ENCODE measurements at places on chromosomes 2 and 18. TPM values are rescaled to one million over a fixed set of nuclear protein-coding genes. Genes with fewer than 3 reads are reported as not detected.
A peak's percentile ranks its signal among the peaks of the same experiment; 100 is the strongest.

Gene EFHD1
- total RNA-seq = 3.4 TPM

Gene UXS1
- total RNA-seq = 34.4 TPM

Gene CD207
- not detected for total RNA-seq

Gene SIX3
- not detected for total RNA-seq

Gene RUFY4
- total RNA-seq = not detected

Gene G6PC2
- not detected for total RNA-seq

Gene DOK1
- total RNA-seq = 20.9 TPM

DNA sequence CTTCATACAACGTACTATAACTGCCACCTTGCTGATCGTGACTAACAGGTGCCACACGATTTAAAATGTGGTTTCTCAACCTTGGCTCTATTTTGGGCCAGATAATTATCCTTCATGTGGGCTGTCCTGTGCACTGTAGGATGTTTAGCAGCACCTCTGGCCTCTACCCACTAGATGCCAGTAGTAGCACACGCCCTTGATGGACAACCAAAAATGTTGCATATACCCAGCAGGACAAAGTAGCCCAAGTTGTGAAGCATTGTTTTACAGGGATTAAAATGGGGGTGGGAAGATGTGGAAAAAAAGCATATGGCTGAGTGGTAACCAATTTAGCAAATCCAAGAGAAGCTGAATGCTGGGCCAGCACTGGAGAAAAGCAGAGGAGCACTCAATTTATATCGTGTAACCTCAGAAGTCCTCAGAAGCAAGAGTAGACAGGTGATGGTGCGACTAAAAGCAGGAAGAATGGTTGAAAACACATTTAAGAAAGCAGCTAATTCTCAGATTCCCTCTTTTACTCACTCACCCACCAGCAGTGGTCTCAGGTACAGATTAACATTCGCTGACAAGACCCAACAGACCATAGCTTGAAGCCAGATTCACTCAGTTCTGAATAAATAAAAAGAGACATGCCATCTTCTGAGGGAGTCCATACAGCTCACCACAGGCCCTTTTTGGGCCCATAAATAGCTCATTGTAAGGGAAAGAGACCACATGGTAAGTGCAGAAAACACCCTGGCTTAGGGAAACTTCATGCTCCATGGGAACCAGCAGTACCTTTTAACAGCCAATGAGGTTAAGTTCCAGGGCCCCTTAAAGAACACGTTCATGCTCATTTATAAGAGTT, 50.6 kb downstream of the RAPH1 start:
- H3K4me3 ChIP-seq = no peak overlapping the region
- peak; percentile 33 for DNase-seq
- H3K36me3 ChIP-seq = no peaks in the 10 kb centered on the region
- H3K27ac ChIP-seq = no peak overlapping the region
- no peaks in the 10 kb centered on the region for H3K27me3 ChIP-seq

DNA sequence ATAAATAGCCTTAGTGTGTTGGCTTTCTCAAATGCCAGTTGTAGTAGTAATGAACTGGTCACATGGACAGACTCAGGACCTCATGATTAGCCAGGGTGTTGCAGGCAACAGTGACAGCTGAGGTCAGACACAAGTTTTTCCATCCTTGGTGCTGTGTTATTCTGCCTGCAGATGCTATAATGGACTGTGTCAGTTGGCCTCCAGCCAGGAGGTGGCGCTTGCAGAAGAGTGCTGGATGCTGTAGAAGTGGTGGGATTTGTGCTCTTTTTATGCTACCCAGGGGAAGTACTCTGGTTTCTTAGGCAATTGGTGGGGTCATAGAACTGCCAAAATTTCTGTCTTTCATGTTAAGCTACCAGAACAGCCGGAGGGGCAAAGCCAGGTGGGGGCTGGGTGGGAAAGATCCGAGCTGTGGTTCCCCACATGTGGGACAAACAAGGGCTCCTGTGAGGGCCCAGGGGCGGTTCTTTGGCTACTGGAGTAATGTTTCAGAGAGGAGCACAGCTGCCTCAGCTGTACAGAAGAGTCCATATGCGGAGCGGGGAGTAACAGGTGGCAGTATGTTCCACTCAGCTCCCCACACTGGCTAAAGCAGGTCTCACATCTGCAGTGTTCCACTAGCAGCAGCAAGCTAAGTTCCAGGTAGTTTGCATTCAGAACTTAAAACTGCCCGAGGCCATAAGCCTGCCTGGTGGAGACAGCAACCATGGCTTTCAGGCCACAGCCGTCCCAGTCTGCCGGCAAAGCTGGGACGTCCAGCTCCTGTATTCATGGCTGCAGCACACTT, 104.4 kb downstream of the GULP1 start:
- H3K4me1 ChIP-seq = no peaks in the 10 kb centered on the region
- H3K4me3 ChIP-seq = no peak overlapping the region
- DNase-seq = no peak
- H3K27me3 ChIP-seq = no peaks in the 10 kb centered on the region
- no peaks in the 10 kb centered on the region for H3K36me3 ChIP-seq

DNA sequence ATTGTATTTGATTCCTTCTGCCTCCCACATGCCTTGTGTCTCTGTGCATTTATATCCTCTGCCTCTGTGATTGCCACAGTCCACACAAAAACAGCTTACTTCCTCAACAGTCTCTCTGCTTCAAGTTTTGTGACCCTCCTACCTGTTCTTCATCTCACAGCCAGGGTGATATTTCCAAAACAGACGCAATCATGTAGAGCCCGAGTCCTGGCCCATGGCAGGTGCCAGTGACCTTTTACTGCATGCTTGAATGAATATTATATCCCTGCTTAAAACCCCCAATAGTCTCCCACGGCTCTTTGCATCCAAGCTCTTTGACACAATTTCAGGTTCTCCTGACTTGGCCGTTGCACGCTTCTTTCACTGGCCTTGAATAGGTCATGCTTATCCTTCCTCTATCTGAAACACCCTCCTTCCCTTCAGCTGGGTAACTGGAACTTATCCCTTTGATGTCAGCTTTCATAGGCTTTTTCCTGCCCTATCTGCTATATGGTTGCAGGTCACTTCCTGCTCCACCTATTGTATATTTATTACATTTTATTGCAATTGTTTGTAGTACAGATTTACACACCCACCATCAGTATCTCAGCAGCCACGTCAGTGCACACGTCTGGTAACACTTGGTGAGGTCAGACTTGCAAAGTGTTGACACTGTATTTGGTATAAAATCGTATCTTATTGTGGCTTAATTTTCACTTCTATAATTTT, 29.7 kb upstream of the IL1B start:
- no peaks in the 10 kb centered on the region for H3K36me3 ChIP-seq
- DNase-seq = peak; percentile 41
- H3K4me3 ChIP-seq = no peak overlapping the region
- peaks cover 10% of the 10 kb centered on the region for H3K4me1 ChIP-seq
- H3K27me3 ChIP-seq = no peaks in the 10 kb centered on the region
- H3K27ac ChIP-seq = no peak overlapping the region

DNA sequence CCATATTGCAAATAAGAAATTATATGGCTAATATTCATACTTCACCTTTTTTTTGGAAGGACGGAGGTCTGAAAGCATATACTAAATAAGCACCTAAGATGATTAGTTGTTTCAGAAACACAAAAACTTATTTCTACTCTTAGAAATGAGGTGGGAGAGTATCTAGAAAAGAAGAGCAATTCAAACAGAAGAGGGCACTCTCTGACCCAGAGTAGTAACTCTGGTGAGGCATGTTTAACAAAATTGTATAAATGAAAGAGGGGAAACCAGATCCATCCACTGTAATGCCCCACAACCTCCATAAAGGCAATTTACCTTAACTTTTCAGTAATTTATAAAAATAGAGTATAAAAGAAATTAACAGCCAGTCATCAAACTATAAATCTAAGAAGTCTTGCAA, 669.6 kb upstream of the VRK2 start:
- H3K36me3 ChIP-seq = no peaks in the 10 kb centered on the region
- H3K4me3 ChIP-seq = no peak overlapping the region
- H3K27me3 ChIP-seq = no peaks in the 10 kb centered on the region
- no peaks in the 10 kb centered on the region for H3K4me1 ChIP-seq

- H3K27me3 ChIP-seq = no peaks in the 10 kb centered on the region
- no peak for DNase-seq
- no peaks in the 10 kb centered on the region for H3K4me1 ChIP-seq
- H3K4me3 ChIP-seq = no peak overlapping the region
Measured at GRCh38 chr2:119112230-119112629, 46.3 kb downstream of the C1QL2 start.

DNA sequence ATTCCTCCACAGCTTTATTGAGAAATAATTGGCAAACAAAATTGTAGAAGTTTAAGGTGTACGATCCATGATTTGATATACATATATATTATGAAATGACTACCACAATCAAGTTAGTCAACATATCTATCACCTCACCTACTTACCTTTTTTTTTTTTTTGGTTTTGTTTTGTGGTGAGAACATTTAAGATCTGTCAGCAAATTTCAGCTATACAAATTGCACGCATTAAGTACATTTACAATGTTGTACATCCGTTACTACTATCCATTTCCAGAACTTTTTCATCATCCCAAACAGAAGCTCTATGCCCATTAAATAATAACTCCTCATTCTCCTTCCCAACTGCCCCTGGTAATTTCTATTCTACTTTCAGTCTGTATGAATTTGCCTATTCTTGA, 37.4 kb upstream of the ADCYAP1 start:
- H3K27me3 ChIP-seq = no peaks in the 10 kb centered on the region
- H3K4me1 ChIP-seq = no peaks in the 10 kb centered on the region
- H3K4me3 ChIP-seq = no peak overlapping the region

GRCh38 chr18:23683155-23683554, 6.1 kb upstream of the LAMA3 start:
- no peak for DNase-seq
- no peak overlapping the region for H3K4me3 ChIP-seq
- no peak overlapping the region for H3K27ac ChIP-seq
- H3K36me3 ChIP-seq = no peaks in the 10 kb centered on the region
- H3K27me3 ChIP-seq = peaks cover 3% of the 10 kb centered on the region
- no peaks in the 10 kb centered on the region for H3K4me1 ChIP-seq

GRCh38 chr2:217919781-217920351, 82.9 kb downstream of the TNS1 start:
- H3K27ac ChIP-seq = peak overlapping the region; percentile 49
- no peak for DNase-seq
- H3K36me3 ChIP-seq = no peaks in the 10 kb centered on the region
- peaks cover 6% of the 10 kb centered on the region for H3K4me1 ChIP-seq
- H3K27me3 ChIP-seq = no peaks in the 10 kb centered on the region
- H3K4me3 ChIP-seq = no peak overlapping the region

DNA sequence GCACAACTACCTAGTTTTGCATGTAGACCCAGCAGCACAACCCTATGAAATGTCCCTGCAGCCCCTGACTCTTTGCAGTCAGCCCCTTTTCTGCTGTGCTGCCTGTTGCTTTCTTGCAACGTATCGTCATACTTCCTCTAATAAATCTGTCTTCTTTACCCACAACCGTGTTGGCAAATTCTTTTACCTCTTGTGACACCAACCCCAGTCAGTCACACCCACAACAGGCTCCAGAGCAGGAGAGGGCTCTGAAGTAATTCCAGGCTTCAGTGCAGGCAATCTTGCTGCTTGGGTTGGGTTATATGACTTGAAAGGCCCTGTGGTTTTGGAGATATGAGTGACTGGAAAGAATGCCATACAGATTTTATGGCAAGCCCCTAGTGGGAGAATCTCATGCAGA, 79.1 kb upstream of the KCNH7 start:
- H3K27me3 ChIP-seq = no peaks in the 10 kb centered on the region
- no peaks in the 10 kb centered on the region for H3K4me1 ChIP-seq
- no peaks in the 10 kb centered on the region for H3K36me3 ChIP-seq
- H3K4me3 ChIP-seq = no peak overlapping the region

DNA sequence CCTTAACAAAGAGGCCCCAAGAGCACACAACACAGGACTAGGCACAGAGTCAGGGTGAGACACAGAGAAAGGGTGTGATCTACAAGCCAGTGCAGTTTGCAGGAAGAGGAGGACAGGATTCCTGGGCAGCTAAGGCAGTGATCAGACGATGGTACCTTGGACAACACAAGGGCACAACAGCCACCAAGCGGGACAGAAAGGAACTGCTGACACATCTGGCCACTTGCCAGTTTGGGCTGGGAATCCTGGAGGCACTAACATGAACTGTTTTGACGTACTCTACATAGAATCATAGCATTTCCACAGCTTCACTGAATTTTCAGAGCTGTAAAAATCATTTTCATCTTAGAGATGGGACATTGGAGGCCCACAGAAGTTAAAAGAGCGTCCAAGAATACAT, 221.5 kb upstream of the SLC35G4 start:
- no peak overlapping the region for H3K27ac ChIP-seq
- H3K4me3 ChIP-seq = no peak overlapping the region
- DNase-seq = no peak
- H3K4me1 ChIP-seq = no peaks in the 10 kb centered on the region
- no peaks in the 10 kb centered on the region for H3K36me3 ChIP-seq
- H3K27me3 ChIP-seq = no peaks in the 10 kb centered on the region

- no peaks in the 10 kb centered on the region for H3K36me3 ChIP-seq
- no peaks in the 10 kb centered on the region for H3K4me1 ChIP-seq
- H3K27me3 ChIP-seq = no peaks in the 10 kb centered on the region
- no peak for DNase-seq
- no peak overlapping the region for H3K4me3 ChIP-seq
- H3K27ac ChIP-seq = no peak overlapping the region
Measured at GRCh38 chr2:74252862-74253261, 54.4 kb downstream of the MTHFD2 start.

DNA sequence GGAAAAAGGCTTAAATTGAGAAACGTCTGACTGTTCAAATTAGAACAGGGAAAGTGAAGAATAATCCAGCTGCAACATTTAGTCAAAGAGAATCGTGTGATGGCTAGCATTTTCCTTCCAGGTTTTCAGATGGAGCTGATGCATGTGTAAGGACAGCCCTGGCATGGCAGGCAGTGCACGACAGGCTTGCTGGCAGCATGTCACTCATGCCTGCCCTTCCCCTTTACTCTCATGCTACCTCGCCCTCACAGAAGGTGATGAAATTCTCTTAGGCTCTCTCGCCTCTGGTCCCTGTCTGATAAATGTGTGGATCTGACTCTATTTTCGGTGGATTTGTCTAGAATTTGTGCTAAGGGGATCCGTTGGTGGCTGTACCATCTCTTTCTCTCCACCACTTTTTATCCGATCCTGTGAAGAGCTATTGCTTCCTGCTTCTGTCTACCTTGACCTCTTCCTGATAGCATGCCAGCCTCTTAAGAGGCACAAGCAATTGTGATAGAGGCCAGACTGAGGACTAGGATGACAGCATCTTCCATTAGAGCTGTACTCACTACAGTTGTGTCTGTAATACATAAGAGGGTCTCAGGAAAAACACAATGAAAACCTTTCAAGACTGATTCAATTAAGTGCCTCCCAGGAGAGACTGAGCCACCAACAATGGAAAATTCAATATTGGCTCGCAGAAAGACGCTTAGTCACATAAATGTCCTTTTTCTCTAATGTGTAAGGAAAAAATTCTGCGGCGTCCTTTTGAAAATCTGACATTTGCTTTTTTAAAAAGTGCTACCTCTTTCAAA, 65.6 kb upstream of the NOSTRIN start:
- H3K27ac ChIP-seq = no peak overlapping the region
- H3K36me3 ChIP-seq = no peaks in the 10 kb centered on the region
- no peaks in the 10 kb centered on the region for H3K27me3 ChIP-seq
- H3K4me3 ChIP-seq = no peak overlapping the region
- no peaks in the 10 kb centered on the region for H3K4me1 ChIP-seq
- DNase-seq = no peak

- H3K27me3 ChIP-seq = no peaks in the 10 kb centered on the region
- no peak for DNase-seq
- no peaks in the 10 kb centered on the region for H3K4me1 ChIP-seq
- H3K27ac ChIP-seq = no peak overlapping the region
Measured at GRCh38 chr2:186697536-186697935, 3.7 kb downstream of the FAM171B start.

GRCh38 chr2:197556456-197556855, 40.6 kb downstream of the MOB4 start:
- no peaks in the 10 kb centered on the region for H3K27me3 ChIP-seq
- H3K4me3 ChIP-seq = no peak overlapping the region

GRCh38 chr2:25257032-25257552, 84.6 kb downstream of the DNMT3A start:
- no peak for DNase-seq
- H3K27me3 ChIP-seq = no peaks in the 10 kb centered on the region
- H3K36me3 ChIP-seq = no peaks in the 10 kb centered on the region
- H3K27ac ChIP-seq = no peak overlapping the region

Measured in colonic mucosa (tissue), 4 donors.